NCI-H748 treated with DMSO at 0.1 percent for 48 hours (cell line): ENCODE measurements at places on chromosomes 7 and 10.

DNA sequence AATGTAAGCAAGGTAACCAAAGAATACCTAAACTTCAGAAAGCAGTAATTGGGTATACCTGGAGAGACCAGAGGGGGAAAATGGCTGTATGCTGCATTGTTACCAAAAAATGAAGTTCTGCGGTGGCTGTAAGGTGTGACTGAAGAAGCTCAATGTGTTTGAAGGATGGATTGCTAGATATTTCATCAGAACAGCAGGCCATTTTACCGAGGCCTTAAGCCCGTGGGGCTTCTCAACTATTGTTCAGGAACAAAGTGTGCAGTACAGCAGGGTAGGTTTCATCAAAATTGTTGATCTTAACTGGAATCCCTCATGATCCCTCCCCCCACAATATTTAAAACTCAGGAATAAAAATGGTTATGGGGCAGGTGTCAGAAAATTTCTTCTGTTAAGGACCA lies 204.0 kb upstream of the GHITM start:
- no peak for DNase-seq

GRCh38 chr10:51363415-51363814 lies 289.1 kb downstream of the PRKG1 start:
- DNase-seq: no peak

- DNase-seq: no peak
These were observed 71.2 kb upstream of the DUSP5 start for GRCh38 chr10:110426294-110427181.

- DNase-seq: no peak
These were observed 2.8 kb upstream of the DENND11 start for GRCh38 chr7:141704741-141705140.

GRCh38 chr10:78916227-78916626 lies 152.5 kb upstream of the ZMIZ1 start:
- no peak for DNase-seq

- DNase-seq: no peak
These were observed 69.7 kb upstream of the ZNRF2 start for GRCh38 chr7:30214651-30215137.

GRCh38 chr10:78362406-78363022 lies 328.9 kb downstream of the RPS24 start:
- no peak for DNase-seq

- no peak for DNase-seq
These were observed 1.8 kb upstream of the HOXA11 start for GRCh38 chr7:27186668-27187474.

DNA sequence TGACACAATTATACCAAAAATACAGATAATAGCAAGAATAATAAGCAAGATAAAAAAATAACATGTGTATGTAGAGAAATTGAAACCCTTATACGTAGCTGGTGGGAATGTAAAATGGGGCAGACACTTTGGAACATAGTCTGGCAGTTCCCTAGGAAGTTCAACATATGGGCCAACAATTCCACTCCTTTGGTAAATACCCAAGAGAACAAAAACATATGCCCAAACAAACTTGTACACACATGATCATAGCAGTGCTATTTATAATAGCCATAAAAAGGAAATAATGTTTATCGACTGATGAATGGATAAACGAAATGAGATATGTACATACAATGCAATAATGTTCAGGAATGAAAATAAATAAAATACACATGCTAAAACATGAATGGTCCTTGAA lies 462.4 kb upstream of the SORCS1 start:
- DNase-seq: no peak

DNA sequence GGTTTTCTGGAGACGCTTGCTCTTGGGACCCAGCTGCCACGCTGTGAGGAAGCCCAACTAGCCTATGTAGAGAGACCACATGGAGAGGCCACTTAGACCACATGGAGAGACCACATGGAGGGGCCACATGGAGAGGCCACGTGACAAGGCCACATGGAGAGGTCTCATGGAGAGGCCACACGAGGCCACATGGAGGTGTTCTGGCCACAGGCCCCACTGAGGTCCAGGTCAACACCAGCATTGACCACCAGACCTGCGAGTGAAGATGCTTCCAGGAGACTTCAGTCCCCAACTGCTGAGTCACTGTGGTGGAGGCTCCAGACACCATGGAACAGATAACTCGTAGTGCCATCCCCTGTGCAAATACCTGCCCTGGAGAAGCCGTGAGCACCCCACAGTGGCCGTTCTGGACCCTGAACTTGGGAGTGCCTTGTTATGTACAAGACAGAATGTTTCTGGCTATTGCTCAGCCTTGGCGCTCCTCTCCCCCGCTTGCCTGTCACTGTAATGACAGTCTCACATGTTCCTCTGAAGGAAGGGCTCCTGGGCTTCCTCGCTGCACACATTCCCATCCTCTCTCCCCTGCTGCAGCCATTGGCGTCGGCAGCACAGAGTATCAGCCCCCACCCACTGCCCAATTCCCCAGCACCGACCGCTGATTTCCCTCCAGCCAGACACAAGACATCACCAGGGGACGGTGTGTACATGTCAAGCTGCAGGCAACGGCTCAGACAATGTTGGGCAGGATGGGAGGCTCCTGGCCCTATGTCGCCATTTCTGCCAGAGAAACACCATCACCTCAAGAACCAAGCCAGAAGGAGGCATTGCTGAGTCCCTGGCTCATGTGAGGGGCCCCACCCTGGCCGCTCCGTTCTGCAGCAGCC lies 49.0 kb upstream of the TNRC18 start:
- peak; percentile 89 for DNase-seq

- no peak for DNase-seq
These were observed 23.5 kb downstream of the CNOT4 start for GRCh38 chr7:135486261-135486920.

DNA sequence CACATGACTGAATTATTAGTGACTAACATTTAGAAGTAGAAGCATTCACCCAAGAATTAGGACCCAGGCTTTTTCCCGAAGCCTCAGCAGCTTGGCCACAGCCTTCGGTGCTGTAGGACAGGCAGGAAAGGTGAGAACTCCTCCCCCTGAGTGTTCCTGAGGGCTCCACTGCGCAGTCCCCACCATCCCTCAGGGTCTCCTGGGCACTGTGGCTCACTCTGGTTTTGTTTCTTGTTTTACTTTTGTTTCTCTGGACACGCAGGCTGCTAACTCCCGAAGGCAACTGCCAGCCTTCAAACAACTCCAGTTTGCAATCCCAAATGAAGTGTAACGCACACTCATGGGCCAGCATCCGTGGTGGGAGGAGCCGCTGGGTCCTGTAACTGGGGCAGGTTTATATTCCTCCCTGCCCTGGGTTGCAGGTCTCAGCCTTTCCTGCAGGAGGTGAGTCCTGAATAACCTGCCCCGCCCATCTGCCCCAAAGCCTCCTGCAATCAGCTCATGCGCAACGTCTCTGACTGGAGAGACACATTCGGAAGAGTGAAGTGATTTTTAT lies 492.9 kb downstream of the PTPRN2 start:
- no peak for DNase-seq

GRCh38 chr10:49689882-49690510 lies 10.5 kb downstream of the C10orf53 start:
- DNase-seq: no peak

DNA sequence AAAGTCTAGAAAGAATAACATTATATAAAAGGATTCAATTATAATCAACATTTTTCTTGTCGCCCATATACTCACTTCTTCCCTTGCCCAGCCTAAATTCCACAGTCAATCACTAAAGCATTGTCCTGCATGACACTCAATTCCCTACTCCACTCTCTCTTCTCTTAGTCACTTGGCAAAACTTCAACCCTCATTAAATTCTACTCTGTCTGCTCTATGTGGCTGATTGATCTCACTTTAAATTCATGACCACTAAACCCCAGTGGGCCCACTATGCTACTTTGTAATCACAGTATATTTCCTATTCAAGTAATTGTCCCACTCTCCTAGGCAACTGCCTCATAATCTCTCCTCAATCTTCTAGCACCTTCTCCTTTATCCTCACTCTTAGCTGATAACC lies 54.1 kb downstream of the MTERF1 start:
- no peak for DNase-seq

DNA sequence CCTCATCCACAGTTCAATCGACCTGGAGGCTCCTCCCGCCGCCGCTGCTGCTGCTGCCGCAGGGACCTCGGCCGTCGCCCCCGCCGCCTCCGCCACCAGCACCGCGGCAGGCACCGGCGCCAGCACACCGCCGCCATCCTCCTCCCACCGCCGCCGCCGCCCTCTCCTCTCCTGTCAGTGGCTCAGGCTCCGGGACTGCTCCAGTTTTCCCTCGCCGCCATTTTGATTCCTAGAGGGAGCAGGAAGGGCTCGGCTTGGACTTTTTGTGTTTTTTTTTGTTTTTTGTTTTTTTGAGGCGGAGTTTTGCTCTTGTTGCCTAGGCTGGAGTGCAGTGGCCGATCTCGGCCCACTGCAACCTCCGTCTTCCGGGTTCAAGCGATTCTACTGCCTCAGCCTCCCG lies 3.0 kb upstream of the MCM10 start:
- DNase-seq: peak; percentile 17

GRCh38 chr10:5736591-5736990 lies 52.0 kb downstream of the TASOR2 start:
- no peak for DNase-seq

DNA sequence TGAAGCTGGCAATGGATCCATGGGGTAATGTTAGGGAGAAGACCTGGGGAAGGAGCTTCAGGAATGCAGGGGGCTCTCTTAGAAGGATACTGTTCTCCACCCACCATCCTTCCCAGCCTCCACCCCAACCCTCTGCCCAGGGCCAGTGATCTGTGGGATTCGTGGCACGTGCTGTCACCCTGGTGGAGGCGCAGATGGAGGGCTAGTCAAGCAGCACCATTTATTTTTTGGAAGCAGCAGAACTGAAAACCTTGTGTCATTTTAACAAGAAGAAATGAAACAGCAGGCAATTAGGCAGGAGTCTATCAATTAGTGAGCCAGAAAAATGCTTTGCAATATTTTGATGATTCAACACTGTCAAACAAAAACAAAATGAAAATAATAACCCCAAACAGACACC lies 155.9 kb downstream of the SH2D4B start:
- DNase-seq: no peak

DNA sequence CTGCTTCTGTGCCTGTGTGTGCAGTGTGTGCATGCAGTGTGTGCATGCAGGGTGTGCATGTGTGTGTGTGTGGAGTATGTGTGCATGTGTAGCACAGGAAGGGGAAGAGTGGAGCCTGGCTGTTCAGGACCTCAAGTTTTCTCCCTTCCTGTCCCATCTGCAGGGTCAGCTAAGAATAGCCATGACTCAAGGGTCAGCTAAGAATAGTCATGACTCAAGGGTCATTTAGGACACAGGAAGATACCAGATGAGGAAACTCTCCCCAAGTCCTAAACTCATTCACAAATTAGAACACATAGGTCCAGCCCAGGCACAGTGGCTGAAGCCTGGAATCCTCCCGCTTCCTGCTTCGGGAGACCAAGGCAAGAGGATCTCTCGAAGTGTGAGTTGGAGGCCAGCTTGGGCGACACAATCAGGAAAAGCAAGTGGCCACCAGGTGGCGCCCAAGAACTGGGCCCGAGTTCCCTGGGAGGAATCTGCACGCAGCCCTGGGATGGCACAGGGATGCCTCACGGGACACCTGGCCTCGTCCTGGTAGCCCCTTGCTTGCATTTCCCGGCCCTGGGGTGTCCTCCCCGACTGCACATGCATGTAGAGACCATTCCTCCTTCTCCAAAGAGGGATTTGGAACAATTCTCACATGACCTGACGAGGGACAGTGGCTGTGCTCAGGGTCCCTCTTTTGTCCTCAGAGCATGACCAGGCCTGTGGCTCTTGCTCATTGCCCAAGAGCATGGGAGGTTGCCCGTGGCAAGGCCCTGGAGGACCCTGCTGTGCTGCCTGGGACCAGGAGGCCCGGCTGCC lies 21.4 kb upstream of the VOPP1 start:
- peak; percentile 27 for DNase-seq

GRCh38 chr7:48058990-48059389 lies 23.6 kb downstream of the C7orf57 start:
- DNase-seq: no peak

- DNase-seq: no peak
These were observed 2.6 kb downstream of the TMEM243 start for GRCh38 chr7:87216701-87217508.
